ENCODE measurements at places on chromosomes 5 and 9.

- DNase-seq, result no peak
Observed at GRCh38 chr5:16943846-16944678, 8.0 kb upstream of the MYO10 start.

- no peak for DNase-seq
Observed at GRCh38 chr9:77442436-77442835, 205.7 kb downstream of the GNA14 start.

DNA sequence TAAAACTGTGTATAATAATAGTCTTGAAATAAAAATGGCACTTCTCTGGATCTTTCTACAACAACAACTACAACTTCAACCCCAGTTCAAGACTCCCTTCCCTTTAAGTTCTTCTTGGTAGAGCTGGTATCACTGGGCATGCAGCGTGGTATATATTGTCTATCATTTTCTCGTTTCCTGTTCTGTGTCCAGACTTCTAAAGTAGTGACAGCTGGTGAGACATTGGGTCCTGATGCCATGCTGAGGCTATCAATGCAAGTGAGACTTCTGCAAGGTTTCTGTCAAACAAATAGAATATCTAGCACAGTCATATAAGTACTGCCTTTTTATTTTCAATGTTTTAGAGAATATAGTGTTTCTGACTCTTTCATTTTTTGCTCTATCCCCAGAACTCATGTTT lies 123.0 kb upstream of the GRIN3A start:
- no peak for DNase-seq

DNA sequence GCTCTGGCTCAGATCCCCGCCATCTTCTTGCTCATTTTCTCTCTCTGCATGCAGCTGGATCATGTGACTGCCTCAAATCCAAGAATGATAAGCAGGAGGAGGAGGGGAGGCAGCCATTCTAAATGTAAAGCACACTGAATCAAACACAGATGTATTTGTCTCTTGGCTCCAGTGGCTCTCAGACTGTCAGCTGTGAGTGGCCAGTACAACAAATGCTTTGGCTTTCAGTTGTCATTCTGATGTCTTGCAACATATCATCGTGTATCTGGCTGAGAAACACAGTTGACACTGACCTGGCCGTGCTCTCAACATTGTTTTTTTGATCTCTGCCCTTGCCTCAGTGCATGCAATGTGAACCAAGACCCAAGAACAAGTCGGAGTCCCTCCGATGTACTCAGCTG lies 233.1 kb downstream of the ADAMTSL1 start:
- DNase-seq, result no peak

DNA sequence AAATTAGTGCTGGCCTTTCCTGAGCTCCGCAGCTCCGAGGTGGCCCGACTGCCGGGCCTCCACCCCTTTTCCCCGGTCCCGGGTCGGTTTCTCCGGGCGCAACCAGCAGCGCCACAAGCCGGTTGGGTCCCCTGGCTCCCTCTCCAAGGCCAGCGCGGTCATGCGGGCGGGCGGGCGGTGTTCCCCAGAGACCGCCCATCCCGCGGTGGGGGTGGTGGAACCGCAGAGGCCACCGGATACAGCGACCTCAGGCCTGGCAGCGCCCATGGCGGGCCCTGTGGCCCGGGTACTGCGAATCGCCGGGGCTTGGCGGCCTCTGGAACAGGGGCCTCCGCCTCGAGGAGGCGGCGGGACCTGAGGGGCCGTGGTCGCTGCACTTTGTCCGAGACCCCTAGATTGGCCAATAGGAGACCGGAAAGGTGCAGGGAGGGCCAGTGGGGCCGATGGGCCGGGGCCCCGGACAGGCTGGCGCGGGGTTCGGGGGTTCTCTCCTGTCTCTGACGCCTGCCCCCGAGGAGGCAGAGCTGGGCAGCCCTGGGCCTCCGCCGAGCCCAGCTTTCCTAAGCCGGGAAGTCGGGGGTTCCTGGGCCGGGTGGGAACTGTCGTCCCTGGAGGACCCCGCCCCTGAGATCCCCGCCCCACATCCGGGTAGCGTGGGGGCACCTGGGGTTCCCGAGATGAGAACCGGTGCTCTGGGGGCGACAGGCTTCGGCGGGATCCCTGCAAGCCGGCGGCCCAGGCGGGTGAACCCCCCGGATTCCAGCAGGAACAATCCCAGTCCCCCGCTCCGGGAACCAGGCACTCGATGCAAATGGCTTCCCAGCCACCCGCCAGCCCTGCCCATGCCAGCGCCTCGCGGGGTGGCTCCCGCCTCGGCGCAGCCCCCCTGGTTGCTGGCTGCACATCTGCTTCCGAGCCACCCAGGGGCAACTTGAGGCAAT lies 293.9 kb downstream of the ZSWIM6 start:
- DNase-seq, result peak; percentile 14

GRCh38 chr5:121949885-121950284 lies 11.9 kb upstream of the SRFBP1 start:
- DNase-seq, result no peak
